Tibial nerve (tissue), 4 donors: ENCODE measurements at places on chromosomes 7 and 10.

GRCh38 chr10:116614796-116615195 lies 6.0 kb upstream of the PNLIPRP2 start:
- no peak for DNase-seq

GRCh38 chr7:516216-516605 lies 3.4 kb downstream of the PDGFA start:
- DNase-seq, result no peak

DNA sequence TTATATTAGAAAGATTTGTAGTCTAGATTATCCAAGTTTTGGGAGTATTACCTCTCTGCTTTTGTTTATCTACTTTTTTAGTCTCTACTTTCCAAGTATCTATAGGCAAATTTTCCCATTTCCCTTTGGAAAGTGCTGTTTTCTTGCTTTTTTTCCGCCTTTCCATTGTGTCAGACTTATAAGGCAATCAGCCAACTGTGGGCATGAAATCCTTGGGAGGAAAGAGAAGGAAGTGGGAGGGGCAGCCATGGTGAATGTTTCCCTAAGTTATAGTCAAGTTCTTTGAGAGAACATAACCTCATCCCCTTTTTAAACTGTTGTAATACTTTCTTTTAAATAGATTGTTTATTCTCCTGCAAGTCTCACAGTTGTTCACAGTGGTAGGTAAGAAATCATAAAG lies 52.6 kb downstream of the PTEN start:
- peak; percentile 20 for DNase-seq

- DNase-seq, result no peak
Observed at GRCh38 chr10:34539533-34540315, 275.4 kb downstream of the PARD3 start.

GRCh38 chr7:29610086-29610485 lies 46.5 kb downstream of the PRR15 start:
- DNase-seq, result no peak

- no peak for DNase-seq
Observed at GRCh38 chr10:44989597-44990301, 11.0 kb upstream of the ZNF22 start.

- DNase-seq, result no peak
Observed at GRCh38 chr10:11218395-11218794, 200.7 kb downstream of the CELF2 start.

- DNase-seq, result peak; percentile 46
Observed at GRCh38 chr10:79431891-79432831, 13.3 kb downstream of the ZCCHC24 start.

- DNase-seq, result no peak
Observed at GRCh38 chr10:117132751-117133231, 5.3 kb downstream of the VAX1 start.

DNA sequence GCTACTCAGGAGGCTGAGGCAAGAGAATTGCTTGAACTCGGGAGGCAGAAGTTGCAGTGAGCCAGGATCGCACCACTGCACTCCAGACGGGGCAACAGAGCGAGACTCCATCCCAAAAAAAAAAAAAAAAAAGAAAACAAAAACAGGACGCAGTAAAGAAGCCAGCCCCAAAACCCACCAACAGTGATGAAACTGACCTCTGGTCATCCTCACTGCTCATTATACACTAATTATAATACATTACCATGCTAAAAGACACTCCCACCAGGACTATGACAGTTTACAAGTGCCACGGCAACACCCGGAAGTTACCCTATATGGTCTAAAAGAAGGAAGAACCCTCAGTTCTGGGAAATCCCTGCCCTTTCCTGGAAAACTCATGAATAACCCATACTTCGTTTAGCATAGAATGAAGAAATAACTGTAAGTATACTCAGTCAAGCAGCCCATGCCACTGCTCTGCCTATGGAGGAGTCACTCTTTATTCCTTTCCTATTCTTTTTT lies 40.0 kb upstream of the EIF4H start:
- DNase-seq, result no peak

GRCh38 chr7:127759945-127760421 lies 108.0 kb downstream of the SND1 start:
- no peak for DNase-seq

DNA sequence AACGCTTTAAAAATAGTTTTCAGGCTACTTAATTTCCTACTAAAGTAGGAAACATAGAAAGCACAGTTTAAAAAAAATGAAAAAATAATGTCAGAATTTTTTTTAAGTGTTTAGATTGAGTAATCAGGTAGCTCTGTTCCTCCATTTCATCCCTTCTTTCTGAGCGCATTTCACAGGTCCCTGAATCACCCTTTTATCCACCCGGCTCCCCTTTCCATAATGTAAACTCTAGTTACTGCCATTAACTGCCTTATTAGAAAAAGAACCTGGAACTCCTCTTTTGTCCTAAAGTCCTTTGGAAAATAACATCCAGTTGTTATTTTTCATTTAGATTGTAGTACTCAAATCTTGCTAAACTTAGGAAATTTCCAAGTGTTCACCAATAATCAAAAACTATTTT lies 5.8 kb downstream of the KCND2 start:
- no peak for DNase-seq

DNA sequence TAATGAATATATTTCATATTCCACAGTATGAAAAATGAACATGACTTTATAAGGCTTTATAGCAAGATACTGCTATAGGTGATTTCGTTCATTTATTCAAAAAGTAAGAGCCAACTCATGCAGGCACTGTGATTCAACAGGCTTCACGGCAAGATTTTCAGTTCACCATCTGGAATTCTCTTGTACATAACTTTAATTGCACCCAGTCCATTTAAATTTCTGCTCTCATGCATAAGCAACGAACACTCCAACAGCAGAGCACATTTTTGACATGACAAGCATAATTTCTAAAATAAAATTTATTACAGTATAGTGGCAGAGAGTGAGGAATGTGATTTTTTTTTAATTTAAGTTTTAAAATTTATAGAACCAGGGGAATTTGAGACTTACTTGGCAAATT lies 436.1 kb downstream of the PHTF2 start:
- no peak for DNase-seq

- no peak for DNase-seq
Observed at GRCh38 chr10:28012990-28013515, 14.2 kb upstream of the ODAD2 start.

DNA sequence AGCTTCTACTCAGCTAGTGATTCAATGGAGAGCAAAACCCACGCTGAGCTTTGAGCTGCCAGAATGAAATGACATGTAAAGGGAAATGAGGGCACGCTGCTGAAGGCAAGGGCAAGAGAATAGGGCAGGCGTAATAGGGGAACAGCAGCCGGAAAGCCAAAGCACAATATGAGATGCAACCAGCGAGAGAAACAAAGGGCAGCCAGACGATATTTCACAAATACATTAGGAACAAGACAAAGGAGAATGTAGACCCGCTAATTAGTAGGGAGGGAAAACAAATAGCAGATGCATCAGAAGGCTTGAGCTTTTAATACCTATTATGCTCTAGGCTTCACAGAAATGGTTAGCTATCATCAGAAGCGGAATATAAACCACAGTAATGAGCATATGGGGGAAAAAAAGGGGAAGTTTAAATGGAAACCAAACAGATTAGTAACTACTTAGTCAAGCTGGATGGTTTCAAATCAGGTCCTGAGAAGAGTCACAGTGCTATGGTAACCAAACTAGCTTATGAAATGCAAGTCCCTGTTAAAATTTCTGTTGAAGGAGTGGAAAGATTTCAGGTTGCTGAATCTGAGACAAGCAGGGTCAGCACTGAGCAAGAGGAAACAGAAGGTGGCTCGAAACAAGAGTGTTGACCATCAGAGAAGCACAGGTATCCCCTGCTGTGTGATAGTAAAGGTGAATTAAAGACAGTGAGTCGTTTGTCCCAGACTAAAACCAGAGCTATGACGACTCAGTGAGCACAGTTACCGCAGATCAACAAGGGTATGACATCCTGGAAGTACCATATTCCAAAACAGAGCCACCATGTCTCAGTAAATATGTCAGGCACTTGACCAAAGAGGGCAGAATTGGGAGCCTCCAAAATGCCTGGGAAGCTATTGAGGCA lies 496.9 kb upstream of the CELF2 start:
- DNase-seq, result no peak

DNA sequence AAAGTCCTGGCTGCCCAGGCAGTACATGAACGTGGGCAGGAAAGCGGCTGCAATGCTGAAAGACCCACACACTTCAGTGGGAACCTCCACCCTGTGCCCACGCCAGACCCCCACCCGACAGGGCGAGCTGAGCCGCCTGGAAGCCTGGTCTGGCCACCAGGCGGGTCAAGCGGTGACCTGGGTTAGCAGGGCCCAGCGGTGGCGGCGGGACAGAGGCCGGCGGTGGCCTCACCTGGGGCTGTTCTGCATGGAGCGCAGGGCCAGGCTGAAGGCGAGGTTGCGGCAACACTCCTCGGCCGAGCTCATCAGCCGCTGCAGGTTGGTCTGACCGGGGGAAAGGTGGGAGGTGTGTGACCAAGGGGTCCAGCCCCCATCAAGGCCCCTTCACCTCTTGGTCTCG lies 11.6 kb upstream of the MICALL2 start:
- no peak for DNase-seq

GRCh38 chr10:22042557-22043326 lies 39.2 kb upstream of the DNAJC1 start:
- DNase-seq, result no peak

- DNase-seq, result no peak
Observed at GRCh38 chr7:29805886-29806207, 461 bp upstream of the WIPF3 start.

- no peak for DNase-seq
Observed at GRCh38 chr7:4386190-4386589, 295.9 kb upstream of the FOXK1 start.

DNA sequence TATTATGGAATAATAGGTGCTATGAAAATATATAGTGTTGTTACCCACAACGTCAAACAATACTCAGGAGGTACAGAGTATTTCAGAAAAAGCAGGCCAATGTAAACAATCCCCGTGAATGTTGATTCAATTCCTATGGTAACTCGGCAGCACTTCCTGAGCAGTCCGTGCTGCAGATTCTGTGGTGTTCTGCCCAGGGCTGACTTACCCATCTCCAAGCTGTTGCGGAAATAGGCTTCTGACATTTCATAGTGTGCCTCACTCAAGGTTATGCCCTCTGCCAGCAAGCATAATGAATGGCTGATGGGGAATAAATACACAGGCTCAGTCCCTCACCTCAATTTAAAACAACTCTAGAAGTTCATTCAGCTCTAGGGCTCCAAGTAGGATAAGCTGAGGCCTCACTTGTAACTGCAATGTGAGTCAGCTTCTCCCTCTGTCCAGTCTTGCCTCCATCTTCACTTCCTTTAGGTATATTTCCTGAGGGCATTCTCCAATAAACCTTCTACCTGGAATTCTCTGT lies 177.6 kb downstream of the GNAI1 start:
- no peak for DNase-seq

GRCh38 chr7:33745934-33746333 lies 159.4 kb upstream of the BMPER start:
- no peak for DNase-seq

GRCh38 chr10:2936816-2937215 lies 130.5 kb upstream of the PFKP start:
- DNase-seq, result no peak

DNA sequence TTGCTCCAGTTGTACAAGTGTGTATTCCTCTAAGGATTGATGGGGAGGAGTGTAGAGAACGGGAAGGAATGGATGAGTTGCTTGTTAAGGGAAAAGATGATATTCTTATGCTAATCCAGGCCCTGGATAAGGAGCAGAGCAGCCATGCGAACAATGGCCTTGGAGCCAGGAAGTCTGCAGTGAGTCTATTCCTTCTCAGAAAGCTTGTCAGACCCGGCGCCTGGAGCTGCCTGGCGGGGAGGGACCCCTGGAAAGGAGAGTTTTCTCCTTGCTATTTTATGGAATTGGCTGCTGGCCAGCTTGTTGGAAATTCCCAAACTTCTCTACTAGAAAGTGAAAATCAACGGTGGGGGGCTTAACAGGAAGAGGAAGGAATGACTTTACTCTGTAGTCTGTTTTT lies 89.1 kb downstream of the MMRN2 start:
- DNase-seq, result no peak

DNA sequence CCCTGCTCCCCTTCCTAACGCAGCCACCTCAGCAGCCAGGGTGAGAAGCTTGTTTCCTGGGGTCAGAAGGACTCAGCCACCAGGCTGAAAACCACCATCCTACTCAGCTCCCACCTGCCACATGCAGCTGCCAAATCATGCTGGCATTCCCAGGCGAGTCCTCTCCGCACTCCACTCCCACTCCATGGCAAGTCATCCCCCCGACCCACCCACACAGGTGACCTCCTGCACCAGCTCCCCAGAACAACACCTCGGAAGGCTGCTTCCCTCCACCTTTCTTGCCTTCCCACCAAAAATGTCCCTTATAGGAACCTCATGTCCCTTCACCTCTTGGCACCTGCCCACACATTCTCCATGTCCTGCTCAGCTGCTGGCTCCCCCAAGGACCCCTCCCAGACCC lies 4.6 kb downstream of the PDAP1 start:
- no peak for DNase-seq

DNA sequence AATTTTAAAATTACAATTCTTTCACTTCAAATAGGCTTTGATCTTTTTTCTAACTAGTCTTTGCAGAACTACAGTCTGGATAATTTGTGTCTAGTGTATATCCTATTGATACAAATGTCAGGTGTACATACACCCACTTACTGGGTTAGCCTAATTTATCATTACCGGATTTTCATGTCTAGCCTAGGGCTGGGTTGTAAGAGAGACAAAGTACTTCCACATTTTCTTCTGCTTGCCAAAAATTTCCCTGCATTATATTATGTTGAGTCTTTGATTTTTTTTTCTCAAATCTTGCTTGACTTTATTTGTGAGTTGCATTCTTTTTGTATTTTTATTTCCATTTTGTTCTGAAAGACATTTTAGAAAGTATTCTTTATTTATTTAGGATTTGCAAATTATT lies 284.8 kb upstream of the FZD8 start:
- DNase-seq, result no peak

GRCh38 chr10:53315709-53316108 lies 543.1 kb upstream of the MBL2 start:
- DNase-seq, result no peak

GRCh38 chr7:151424799-151425198 lies 15.0 kb upstream of the WDR86 start:
- no peak for DNase-seq

GRCh38 chr10:126171555-126171954 lies 216.7 kb downstream of the ADAM12 start:
- DNase-seq, result no peak

- DNase-seq, result no peak
Observed at GRCh38 chr7:157088136-157088535, 50.6 kb upstream of the UBE3C start.

DNA sequence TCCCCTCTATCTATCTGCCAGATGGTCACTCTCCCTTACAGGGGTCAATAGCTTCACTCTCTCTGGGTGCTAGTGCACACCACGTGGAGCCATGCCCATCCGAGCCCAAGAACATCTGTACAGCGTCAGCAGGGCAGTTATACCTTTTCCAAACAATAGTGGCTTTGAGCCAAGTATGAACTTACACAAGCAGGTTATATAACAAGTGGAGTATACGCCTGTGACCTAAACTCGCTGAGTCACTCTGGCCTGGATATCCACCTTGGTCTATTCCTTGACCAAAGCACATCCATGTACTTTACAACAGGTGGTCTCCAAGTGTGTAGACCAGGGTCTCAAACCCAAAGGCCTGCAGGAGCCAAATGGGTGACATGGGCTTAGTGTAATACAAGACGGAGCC lies 20.3 kb downstream of the PLAC9 start:
- no peak for DNase-seq
